ENCODE measurements at places on chromosomes 12 and 14. TPM values are rescaled to one million over a fixed set of nuclear protein-coding genes. Genes with fewer than 3 reads are reported as not detected.

GRCh38 chr12:121284551-121285390, 11.7 kb downstream of the CAMKK2 start:
- DNase-seq, result no peak
- peaks cover 10% of the 10 kb centered on the region for H3K36me3 ChIP-seq
- no peaks in the 10 kb centered on the region for H3K27me3 ChIP-seq
- H3K4me1 ChIP-seq, result no peaks in the 10 kb centered on the region
- H3K27ac ChIP-seq, result no peak overlapping the region

DNA sequence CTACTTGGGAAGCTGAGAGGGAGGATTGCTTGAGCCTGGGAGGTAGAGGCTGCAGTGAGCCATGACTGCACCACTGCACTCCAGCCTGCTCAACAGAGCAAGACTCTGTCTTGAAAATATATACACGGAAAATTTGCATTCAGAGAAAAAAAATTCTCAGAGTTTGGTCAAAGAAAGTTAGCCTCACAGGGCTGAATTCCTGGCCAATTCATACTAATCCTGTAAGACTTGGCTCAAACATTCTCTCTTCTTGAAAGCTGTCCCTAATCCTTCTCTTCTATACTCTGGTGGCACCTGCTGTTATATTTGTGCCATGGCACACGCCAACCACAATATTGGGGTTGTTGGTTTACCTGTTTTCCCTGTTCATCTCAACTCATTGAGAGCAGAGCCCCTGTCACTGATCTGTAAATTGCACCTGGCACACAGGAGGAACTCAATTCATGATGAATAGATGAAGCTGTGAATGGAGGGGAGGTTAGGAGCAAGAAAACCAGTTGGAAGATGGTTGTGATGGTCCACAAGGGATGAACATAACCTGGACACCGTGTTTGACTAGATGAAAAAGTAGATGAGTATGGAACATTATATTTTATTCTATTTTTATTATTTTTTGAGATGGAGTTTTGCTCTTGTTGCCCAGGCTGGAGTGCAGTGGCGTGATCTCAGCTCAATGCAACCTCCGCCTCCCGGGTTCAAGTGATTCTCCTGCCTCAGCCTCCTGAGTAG, 36.8 kb upstream of the SPTSSA start:
- H3K36me3 ChIP-seq, result no peaks in the 10 kb centered on the region

- peaks cover 1% of the 10 kb centered on the region for H3K4me1 ChIP-seq
- H3K36me3 ChIP-seq, result no peaks in the 10 kb centered on the region
- no peak for DNase-seq
- H3K4me3 ChIP-seq, result no peak overlapping the region
- H3K27me3 ChIP-seq, result peaks cover 56% of the 10 kb centered on the region
These were observed 4.6 kb downstream of the AQP2 start for GRCh38 chr12:49954863-49955830.

Gene FAM90A1
- total RNA-seq, result 0.14 TPM

DNA sequence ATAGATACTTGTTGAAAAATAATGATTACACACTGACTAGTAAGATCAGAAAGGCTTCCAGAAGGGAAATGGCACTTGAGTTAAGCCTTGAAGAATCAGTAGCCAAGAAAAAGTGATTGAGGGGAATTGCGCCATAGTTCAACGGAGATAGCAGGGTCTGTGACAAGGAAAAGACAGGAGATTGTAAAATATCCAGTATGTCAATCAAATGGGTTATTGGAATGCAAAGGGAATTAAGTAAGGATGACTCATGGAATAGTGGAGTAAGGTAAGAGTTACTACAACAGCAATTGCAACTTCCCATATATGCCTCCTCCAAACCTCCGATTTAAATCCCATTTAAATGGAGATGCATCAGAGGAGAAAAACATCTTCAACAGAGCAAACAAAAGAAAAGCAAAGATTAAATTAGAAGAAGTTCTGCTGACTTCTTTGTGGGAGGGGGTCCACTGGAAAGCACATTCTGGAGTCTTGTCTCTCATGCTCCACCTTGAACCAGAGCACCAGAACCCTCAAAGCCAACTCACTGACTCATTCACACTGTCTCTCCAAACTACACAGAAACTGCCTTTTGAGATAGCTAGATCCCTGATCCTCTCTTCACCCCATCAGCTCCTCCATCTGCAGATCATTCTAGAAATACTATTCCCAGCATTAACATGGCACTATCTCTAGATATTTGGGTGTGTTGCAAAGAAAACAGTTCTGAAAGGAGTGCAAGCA, 138.2 kb downstream of the NUAK1 start:
- no peak overlapping the region for H3K4me3 ChIP-seq
- no peak for DNase-seq
- peaks cover 23% of the 10 kb centered on the region for H3K27me3 ChIP-seq
- no peaks in the 10 kb centered on the region for H3K4me1 ChIP-seq

Gene SLC6A13
- total RNA-seq, result 0.18 TPM

Gene B4GALNT1
- total RNA-seq, result 10.8 TPM

Gene GNB3
- 1.2 TPM for total RNA-seq

DNA sequence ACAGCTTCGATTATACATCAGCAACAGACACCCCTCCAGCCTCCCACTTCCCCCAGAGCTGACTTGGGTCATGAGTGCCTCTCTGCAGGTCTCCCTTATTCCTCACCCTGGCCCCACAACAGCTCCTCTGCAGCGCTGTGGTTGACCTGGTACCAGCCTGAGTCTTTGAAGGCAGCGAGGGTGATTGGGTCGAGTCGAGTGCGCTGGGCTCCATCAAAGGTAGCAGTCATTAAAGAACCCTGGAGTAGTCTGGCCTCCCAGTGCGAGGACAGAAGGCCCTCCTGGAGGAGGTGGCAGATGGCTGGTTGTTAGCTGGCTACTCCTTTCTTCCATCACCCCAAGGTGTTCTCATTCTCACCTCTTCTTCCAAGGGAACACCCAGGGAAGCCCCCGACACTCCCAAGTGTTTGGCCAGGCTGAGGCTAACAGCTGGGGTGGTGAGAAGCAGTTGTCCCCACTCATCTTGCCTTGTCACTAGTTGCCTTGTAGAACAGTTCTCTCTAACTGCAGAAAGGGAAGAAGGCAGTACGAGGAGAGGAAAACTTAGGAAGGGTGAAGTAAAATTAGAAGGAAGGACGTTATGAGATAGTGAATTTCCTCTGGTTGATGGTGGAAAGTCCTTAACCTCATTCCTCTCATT, 2.7 kb downstream of the CIROP start:
- H3K36me3 ChIP-seq, result peaks cover 25% of the 10 kb centered on the region
- no peak overlapping the region for H3K27ac ChIP-seq
- peaks cover 9% of the 10 kb centered on the region for H3K4me1 ChIP-seq
- no peak for DNase-seq
- no peaks in the 10 kb centered on the region for H3K27me3 ChIP-seq

Gene DPPA3
- not detected for total RNA-seq

DNA sequence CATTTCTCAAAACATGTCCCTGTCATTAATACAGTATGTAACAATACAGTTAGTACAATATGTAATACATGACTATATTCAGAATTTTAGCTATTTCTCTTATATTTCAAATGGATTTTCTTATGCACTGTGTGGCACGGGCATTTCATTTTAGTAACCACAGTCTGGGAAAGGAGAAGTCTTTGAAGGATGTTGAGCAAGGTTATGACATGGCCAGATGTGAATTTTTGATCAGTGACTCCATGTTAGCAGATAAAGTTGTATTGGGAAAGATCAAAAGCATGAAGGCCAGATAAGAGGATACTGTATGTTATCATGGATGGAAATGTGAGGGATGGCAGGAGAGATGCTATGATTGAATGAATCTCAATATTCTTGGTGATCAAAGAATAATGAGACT, 285.2 kb downstream of the NAV3 start:
- no peaks in the 10 kb centered on the region for H3K36me3 ChIP-seq
- H3K4me3 ChIP-seq, result no peak overlapping the region
- DNase-seq, result no peak
- no peaks in the 10 kb centered on the region for H3K4me1 ChIP-seq
- no peaks in the 10 kb centered on the region for H3K27me3 ChIP-seq

- no peak overlapping the region for H3K27ac ChIP-seq
- H3K27me3 ChIP-seq, result no peaks in the 10 kb centered on the region
- DNase-seq, result no peak
- no peaks in the 10 kb centered on the region for H3K4me1 ChIP-seq
- no peak overlapping the region for H3K4me3 ChIP-seq
- H3K36me3 ChIP-seq, result no peaks in the 10 kb centered on the region
These were observed 116.0 kb upstream of the LRIG3 start for GRCh38 chr12:59036347-59036746.

Gene ANO2
- total RNA-seq, result not detected

- H3K36me3 ChIP-seq, result peaks cover 23% of the 10 kb centered on the region
- H3K27me3 ChIP-seq, result no peaks in the 10 kb centered on the region
- DNase-seq, result no peak
- peaks cover 2% of the 10 kb centered on the region for H3K4me1 ChIP-seq
- H3K4me3 ChIP-seq, result no peak overlapping the region
- H3K27ac ChIP-seq, result no peak overlapping the region
These were observed 80.0 kb downstream of the ATXN2 start for GRCh38 chr12:111519083-111519482.

Gene SERPINA9
- not detected for total RNA-seq

Gene SLC24A4
- not detected for total RNA-seq

DNA sequence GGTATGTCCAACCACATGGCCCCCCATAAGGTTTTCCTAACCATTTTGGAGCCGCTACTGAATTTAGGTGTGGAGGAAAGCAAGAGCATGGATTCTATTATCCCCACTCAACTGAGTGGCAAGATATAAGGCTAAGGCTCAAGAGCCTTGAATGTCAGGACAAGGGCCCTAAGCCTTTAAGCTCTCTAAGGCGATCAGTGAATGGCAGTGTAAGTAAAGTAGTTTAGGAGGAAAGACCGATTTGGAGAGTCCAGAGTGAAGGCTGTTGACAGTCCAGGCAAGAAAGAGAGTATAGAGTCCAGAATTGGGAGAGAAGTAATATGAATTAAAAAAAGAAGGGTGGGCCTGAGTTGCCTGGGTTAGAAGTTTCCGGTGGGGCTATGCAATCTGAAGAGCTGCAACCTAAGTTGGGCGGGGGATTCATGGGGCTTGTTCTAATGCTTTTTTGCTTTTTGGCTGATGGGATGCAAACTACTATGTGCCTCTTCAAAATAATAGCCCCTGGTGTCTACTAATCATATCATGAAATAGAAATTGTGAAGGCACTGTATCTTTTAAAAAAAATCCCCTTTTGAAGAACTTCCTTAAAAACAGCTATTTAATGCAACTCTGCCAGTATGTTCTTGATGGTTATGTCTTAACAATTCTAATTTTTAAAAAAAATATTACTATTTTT, at the start of gene SPIC:
Gene SPIC (plus strand): TSS at position 626 of the 676 bp plus-strand sequence. CDS start 1,569 bp downstream, outside the sequence.
- no peaks in the 10 kb centered on the region for H3K36me3 ChIP-seq
- no peak for DNase-seq
- no peak within 1 kb of the TSS for H3K27ac ChIP-seq
- no peaks in the 10 kb centered on the region for H3K4me1 ChIP-seq
- peaks cover 10% of the 10 kb centered on the region for H3K27me3 ChIP-seq

DNA sequence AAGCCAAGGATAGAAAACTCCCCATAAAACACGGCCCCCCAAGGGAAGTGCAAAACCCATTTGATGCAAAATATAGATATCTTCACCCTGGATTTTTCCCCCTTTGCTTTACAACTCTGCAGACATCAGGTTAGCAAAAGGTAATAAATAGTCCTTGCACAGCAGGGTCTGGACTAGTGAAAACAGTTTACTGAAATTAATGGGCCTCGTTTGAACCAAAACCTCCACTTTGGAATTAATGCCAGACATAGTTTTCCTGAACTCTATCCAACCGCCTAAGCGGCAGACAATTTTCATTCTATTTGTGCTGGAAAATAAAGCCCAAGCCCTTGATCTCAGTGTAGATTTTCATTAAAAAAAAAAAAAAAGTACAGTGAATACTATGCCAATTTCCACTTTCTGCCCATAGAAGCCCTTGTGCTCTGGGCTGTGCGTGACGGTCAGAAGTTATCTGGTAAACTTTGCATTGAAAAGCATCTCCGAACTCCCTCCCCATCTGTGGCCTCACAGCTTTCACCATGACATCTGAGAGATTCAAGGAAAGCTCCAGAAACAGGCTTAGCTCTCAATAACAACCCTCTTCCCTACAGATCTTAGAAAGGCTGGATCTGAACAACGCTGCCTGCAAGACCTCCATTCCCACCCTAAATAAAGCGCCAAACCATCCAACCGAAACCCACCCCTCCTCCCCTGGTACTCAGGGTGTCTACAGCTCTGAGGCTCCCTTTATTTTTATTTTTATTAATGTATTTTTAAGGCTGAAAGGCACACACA, 11.0 kb upstream of the IRF2BPL start:
- no peak for DNase-seq
- no peaks in the 10 kb centered on the region for H3K27me3 ChIP-seq
- H3K4me1 ChIP-seq, result peaks cover 82% of the 10 kb centered on the region
- peak overlapping the region; percentile 76 for H3K4me3 ChIP-seq
- no peaks in the 10 kb centered on the region for H3K36me3 ChIP-seq

DNA sequence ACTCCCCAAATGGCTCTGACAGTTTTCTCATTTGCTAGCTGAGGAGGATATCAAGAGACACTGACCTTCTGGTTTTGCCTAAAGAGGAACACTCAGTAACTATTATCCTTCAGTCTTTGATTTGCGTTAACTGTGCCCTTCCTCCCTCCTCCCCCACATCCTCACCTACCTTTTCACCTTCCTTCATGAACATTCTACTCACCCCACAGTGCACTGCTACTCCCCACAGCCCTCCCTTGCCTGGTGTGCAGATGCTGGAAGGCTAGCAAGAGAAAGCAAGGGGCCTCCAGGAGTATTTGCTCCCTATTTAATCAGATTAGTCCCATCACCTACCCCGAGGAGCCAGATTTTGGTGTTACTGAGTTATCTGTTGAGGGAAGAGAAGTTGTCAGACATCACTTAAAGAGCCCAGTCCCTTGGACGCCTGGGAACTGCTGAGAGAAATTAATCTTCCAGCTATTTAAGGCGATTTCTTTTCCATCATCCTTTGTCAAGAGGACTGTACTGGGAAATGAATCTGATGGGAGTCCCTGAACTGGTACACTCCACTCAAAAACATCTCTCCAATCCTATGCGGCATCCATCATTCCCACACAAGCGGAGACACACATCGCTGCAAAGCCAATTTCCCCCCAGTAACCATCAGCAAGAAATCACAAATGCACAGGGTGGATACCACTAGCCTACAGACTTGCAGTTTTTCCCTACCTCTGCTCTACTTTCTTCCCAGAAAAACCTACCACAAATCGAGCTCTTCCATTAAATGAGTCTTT, 11.5 kb downstream of the PSMB5 start:
- peaks cover 49% of the 10 kb centered on the region for H3K36me3 ChIP-seq
- peaks cover 37% of the 10 kb centered on the region for H3K4me1 ChIP-seq
- DNase-seq, result no peak

Gene KRT78
- not detected for total RNA-seq

DNA sequence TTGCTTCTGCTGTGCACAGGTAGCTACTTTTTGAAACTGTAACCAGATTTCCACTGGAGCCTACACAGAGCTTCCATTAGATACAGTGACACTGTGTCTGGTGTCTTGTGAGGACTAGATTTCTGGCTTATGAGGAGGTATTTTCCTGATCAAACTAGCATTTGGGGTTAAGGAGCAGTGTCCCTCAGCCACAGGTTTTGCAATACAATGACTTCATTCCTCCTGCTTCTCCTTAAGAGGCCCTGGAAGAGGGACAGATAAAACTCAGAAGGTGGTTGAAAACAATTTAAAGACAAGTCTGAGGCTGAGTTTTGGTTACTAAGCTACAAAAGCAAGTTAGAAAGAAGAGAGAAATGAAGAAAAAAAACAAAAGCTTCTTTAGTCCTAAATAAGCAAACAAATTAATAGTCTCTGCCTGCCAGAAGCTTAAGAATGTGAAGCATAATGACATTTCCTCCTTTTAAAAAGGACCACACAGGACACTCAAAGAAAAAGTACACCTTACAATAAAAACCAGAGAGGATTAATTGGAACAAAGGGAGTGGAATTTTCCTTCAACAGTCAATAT, 53.0 kb downstream of the PKP2 start:
- DNase-seq, result no peak
- no peaks in the 10 kb centered on the region for H3K4me1 ChIP-seq
- no peaks in the 10 kb centered on the region for H3K27me3 ChIP-seq
- no peak overlapping the region for H3K27ac ChIP-seq
